Ecto neural progenitor cell (in vitro differentiated cells): ENCODE measurements at places on chromosomes 13 and 19.
A peak's percentile ranks its signal among the peaks of the same experiment; 100 is the strongest.

DNA sequence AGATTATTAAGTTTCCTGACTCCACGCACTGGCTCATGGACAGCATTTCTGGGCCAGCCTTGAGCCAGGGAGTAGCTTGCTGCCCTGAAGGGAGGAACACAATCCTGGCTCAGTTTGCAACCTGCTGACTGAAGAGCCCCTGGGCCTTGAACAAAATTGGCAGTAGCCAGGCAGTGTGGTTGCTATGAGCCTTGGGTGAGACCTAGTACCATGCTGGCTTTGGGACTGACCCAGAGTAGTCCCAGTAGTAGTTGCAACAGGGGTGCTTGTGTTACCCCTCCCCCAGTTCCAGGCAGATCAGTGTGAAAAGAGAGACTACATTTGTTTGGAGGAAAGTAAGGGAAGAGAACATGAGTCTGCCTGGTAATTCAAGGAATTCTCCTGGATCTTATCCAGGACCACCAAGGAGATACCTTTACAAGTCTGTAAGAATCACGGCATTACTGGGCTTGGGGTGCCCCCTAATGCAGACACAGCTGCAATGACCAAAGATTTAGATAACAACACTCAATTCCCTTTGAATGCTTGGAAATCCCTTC, 22.0 kb downstream of the ITGBL1 start:
- DNase-seq, result peak; percentile 55

DNA sequence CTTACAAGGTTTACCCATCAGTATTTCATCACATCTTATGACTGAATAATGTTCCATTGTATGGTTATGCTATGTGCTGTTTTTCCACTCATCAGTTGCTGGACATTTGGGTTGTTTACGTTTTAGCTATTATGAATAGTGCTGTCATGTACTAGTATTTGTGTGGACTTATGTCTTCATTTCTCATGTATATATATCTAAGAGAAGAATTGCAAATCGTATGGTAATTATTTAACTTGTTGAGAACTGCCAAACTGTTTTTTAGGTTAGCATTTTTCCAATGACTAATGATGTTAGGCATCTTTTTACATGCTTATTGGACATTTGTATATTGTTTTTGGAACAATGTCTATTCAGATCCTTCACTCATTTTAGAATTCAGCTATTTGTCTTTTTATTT, 368.3 kb downstream of the LMO7 start:
- no peak for DNase-seq

DNA sequence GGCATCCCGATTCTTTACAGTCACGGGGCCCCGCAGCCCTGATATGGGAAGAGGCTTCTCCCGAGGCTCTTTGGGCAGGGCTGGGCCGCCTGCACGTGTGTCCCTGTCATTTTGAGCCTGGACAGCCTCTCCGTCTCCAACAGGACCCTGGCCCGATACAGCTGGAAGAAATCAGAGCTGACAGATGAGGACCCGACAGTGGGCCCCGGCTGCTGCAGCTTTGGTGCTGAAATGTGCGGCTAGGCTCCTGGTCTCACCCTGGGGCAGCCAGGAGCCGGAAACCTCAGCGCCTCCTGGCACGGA, 3.2 kb downstream of the PIAS4 start:
- DNase-seq, result no peak

DNA sequence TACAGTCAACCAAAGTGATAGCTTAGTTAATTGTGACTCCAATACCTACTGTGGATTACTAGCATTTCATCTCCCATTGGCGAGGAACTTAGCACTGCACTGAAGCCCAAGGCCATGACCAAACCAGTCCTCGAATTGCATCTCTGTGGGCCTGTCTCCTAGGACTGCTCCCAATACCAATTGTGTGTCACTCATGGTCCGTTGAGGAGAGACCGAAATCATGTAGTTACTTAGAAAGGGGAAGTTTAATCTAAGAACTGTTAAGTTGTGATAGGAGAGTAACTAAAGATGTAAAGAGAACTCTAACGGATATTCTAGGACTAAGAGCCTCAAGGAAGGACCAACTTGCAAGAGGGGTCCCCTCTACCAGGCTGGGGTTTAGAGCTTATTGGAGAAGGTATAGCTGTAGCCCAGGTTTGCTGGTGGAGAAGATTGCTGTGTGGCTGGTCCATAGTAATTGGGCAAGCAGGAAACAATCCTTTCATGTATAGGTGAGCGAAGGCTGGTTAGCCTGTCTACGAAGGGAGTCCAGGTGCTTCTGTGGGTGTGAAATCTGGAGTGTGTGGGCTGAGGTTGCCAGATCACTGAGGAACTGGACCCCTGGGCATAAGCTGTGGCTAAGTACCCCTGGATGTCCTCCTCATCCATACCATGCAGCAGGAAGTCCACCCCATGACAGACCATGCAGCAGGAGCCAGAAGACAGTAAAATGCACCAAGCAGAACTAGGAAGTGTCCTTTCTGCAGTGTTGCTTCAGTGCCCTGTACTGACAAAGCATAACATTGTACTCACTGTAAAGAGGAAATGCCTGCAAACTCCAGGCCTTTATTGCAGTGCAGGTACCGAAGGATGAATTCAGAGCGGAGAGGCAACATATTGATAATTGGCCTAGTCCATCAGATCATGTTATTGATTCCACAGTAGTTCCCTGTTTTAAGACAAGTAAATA, 30.8 kb downstream of the DNAJC3 start:
- DNase-seq, result no peak

GRCh38 chr19:4556597-4557127, 2.8 kb downstream of the SEMA6B start:
- peak; percentile 76 for DNase-seq

DNA sequence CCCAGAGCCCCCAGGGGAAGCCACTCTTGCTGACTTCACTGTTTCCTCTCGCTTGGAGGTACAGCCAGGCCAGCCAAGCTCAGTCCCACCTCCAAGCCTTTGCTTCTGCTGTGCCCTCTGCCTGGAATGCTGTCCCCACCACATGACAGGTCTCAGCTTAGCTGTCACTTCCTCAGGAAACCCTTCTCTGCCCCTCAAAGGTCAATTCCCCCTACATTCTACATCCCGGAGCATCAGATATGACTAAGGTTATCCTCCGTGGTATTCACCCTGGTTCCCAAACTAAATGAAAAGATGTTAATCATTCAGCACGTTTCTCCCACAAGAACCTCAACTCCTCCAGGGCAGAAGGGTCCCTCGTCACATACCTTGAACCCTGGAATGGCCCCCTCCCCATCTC, 53.5 kb downstream of the PTPRS start:
- peak; percentile 33 for DNase-seq

DNA sequence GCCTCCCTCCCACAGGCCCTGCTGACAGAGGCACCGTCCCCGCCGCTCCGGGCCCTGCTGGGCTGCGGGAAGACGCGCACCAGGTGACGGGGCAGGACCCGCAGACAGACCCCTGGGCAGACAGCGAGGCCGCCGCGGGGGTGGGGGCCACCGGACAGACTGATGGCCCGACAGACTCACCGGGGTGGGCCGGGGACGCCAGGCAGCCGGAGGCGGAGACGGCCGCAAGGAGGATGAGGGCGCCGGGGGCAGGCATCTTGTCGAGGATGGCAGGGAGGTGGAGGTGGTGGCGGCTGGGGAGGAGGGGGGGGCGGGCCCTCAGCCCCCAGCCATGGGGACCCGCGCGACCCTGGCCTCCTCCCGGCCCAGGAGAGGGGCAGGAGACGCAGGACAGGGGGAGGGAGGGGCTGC, 309 bp downstream of the LMTK3 start:
- peak; percentile 70 for DNase-seq

DNA sequence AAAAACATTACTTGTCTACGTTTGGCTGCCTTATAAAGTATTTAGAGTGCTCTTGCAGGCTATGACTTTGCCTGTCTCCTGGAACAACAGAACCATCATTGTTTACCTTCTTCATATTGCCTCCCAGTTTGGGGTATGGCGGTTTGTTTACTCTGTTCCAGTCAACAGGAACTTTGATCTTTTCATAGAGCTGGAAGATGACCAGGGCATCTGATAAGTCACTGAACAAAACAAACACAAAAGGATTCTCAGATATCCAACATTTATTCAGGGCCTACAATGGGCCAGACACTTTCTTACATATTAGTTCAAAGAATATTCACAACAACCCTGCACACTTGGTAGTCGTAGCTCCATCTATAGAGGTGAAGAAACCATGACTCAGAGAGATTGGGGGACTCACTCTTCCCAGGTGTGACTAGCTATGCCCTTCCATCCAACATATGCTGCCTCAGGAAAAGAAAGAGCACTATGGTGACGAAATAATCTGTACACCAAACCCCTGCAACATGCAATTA, 38.4 kb upstream of the CPB2 start:
- DNase-seq, result no peak

GRCh38 chr13:109840201-109840892, 54.0 kb upstream of the IRS2 start:
- DNase-seq, result peak; percentile 60

DNA sequence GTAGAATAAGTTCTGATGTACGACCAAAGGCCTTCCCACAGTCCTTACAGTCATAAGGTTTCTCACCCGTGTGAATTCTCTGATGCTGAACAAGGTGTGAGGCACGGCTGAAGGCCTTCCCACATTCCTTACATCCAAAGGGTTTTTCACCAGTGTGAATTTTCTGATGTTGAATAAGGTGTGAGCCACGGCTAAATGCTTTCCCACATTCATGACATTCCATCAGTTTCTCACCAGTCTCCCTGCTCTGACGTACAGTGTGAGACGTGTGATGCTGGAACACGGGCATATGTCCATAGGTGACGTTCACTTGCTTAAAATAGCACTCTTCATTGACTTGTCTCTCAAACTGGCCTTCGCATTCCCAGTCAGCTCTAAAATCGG, 31.0 kb upstream of the COX7A1 start:
- DNase-seq, result no peak

GRCh38 chr13:47397739-47398138, 500.9 kb upstream of the HTR2A start:
- no peak for DNase-seq

GRCh38 chr13:66546534-66547379, 683.4 kb downstream of the PCDH9 start:
- no peak for DNase-seq

DNA sequence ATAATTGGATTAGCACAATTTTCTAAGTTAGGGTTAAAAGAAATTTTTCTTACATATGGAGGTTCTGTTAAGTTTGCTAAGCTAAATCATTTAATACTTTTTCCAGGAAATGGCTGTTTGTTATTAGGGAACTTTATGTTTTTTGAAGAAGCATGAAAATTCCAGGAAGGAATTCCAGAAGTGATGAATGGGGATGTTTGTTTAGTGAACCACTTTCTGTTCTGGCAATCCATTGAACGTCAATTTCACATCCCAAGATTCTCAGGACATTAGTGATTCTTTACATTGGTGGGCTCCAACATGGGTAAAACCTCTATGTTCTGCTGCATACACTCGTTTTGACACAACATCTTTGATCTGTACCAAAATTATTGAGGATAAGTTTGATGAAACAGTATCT, 534.4 kb downstream of the IRS2 start:
- DNase-seq, result no peak

- no peak for DNase-seq
Measured at GRCh38 chr19:7661744-7662538, 6.9 kb upstream of the RETN start.

DNA sequence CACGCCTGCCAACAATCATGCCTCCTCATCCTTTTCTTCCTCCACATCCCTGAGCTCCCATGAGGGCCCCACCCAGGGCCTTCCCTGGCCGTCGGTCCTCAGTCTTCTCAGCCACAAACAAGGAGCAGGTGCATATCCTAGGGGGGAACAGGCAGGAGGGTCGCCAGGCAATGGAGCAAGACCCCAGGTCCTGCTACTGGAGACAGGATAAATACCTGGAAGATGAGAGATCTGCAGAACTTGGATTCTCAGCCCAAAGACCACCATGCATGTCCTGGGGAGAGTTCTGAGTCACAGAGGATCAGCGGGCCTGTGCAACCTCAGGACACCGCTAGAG, 344.7 kb upstream of the TSHZ3 start:
- DNase-seq, result no peak

DNA sequence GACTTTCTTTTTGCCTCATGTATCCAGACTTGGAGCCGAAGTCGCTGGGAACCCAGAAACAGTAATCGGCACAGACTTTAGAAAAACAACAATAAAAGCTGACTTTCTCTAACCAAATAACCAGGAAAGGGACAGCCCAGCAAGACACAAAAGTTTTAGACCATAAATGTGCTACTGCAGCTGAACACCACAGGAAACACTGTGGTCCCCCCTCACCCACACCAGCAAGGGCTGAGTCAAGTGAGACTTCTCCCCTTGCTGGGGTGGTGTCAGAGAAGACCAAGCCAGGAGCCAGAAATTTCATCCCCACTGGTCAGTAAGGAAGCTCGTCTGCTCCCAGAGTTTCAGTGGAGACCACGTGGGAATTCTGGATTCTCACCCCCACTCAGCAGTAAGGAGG, 70.6 kb downstream of the ESD start:
- DNase-seq, result no peak

- DNase-seq, result no peak
Measured at GRCh38 chr19:48394331-48395169, 1.1 kb downstream of the GRIN2D start.

DNA sequence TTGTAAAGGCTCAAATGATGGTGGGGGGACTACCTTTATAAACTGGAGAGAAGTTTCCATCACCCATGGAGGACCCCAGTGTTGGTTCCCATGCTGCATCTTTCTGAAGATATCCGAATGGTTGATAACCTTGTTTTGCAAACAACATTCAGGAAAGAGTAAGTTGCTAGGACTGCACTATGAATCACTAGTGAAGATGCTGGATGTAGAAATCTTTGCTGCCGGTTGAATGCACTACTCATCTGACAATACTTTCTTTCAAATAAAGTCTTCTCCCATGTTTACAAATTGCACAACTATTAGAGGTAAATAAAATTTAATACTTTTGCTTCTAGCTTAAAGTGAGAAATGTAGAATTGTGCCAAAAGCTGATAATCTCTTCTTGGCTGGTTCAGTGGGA, 198.4 kb upstream of the SLITRK6 start:
- DNase-seq, result no peak

DNA sequence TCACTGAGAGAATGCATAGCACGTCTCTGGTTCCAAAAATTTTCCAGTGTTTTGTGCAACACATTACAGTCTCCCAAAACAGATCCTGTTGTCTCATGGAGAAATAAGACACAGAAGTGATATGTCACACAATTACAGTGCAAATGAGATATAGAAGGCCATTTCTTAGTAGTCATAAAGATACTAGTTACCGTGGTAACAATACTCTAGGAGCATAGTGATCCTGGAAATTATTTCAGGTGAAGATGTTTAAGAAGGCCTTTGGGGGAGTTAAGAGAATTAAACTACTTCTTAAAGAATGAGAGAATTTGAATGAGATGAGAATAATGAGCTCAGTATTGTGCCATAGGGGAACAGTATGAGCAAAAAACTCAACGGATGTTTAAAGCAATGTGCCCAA, 628.0 kb upstream of the MIR17HG start:
- DNase-seq, result no peak

GRCh38 chr13:102901615-102902305, 55.9 kb downstream of the ERCC5 start:
- DNase-seq, result no peak

GRCh38 chr13:98142380-98143156, at the start of gene FARP1:
Gene FARP1 (plus strand): TSS chr13:98143094. CDS start chr13:98213243, 70,149 bp downstream.
- DNase-seq, result peak; percentile 89

DNA sequence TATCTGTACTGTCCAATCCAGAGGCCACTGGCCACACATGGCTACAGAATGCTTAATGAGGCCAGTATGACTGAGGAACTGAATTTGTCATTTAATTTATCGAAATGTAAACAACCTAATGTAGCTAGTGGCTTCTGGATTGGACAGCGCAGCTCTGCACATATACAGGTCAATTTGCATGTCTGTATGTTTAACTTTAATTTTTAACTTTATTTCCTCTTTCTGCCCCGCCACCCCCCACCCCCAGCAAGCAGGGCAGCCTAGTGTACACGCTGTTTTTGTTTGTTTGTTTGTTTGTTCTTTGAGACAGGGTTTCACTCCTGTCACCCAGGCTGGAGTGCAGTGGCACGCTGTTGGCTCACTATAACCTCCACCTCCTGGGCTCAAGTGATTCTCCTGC, 15.5 kb downstream of the ZSWIM9 start:
- no peak for DNase-seq
